ENCODE measurements at places on chromosomes 4 and X.
A peak's percentile ranks its signal among the peaks of the same experiment; 100 is the strongest.

- H3K27ac ChIP-seq: no peak overlapping the region
- H3K36me3 ChIP-seq: no peaks in the 10 kb centered on the region
- H3K4me3 ChIP-seq: no peak overlapping the region
- H3K4me1 ChIP-seq: peaks cover under 1% of the 10 kb centered on the region
Measured at GRCh38 chr4:96108146-96108545, 268.3 kb downstream of the PDHA2 start.

GRCh38 chr4:168484626-168485025 lies 4.3 kb upstream of the DDX60L start:
- H3K27me3 ChIP-seq: no peaks in the 10 kb centered on the region
- H3K36me3 ChIP-seq: no peaks in the 10 kb centered on the region
- peak overlapping the region; percentile 91 for H3K27ac ChIP-seq
- H3K4me1 ChIP-seq: peaks cover 48% of the 10 kb centered on the region

- peak; percentile 90 for DNase-seq
- peak overlapping the region; percentile 91 for H3K27ac ChIP-seq
- no peak overlapping the region for H3K4me3 ChIP-seq
- H3K4me1 ChIP-seq: peaks cover 20% of the 10 kb centered on the region
- peaks cover 49% of the 10 kb centered on the region for H3K36me3 ChIP-seq
- H3K27me3 ChIP-seq: no peaks in the 10 kb centered on the region
Measured at GRCh38 chr4:5773271-5773555, 62.2 kb downstream of the EVC start.

DNA sequence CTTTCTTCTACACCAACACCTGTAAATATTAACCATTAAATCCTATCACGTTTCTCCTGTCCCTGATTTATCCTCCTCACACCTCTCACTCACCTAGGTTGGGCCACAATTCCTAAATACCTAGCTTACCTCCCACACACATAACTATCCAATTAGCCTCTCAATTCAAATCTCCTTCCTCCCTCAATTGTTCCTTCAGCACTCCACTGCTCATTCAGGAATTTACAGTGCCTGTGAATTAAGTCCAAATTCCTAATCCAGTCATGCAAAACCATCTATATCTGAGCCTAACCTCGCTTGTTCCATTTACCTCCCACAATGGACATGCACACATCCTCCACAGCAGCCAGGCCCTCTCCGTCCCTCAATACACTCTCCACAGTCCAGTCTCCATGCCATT lies 17.5 kb downstream of the ANXA5 start:
- no peak for DNase-seq
- H3K4me1 ChIP-seq: no peaks in the 10 kb centered on the region

- no peaks in the 10 kb centered on the region for H3K4me1 ChIP-seq
- DNase-seq: no peak
- no peaks in the 10 kb centered on the region for H3K36me3 ChIP-seq
- H3K4me3 ChIP-seq: no peak overlapping the region
Measured at GRCh38 chr4:107187091-107187490, 151.0 kb upstream of the DKK2 start.

GRCh38 chr4:16161851-16162408 lies 64.3 kb downstream of the TAPT1 start:
- no peaks in the 10 kb centered on the region for H3K27me3 ChIP-seq
- H3K4me1 ChIP-seq: no peaks in the 10 kb centered on the region
- peaks cover 18% of the 10 kb centered on the region for H3K36me3 ChIP-seq
- H3K4me3 ChIP-seq: no peak overlapping the region

DNA sequence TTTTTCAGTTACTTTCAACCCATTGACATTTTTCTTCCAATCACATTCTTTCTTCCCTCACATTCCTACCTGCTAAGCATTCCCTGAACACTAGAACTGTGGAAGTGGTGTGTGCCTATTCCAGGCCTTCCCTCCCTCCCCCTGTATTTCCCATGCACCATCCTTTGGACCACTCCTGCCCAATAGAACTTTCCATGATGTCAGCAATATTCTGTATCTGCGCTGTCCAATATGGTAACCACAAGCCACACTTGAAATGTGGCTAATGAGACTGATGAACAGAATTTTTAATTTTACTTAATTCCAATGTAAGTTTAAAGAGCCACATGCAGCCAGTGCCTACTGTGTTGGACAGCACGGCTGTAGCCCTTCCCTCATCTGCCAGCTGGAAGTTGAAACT lies 57.5 kb downstream of the DCTD start:
- no peak for DNase-seq
- H3K27me3 ChIP-seq: no peaks in the 10 kb centered on the region
- H3K36me3 ChIP-seq: no peaks in the 10 kb centered on the region
- no peak overlapping the region for H3K4me3 ChIP-seq

DNA sequence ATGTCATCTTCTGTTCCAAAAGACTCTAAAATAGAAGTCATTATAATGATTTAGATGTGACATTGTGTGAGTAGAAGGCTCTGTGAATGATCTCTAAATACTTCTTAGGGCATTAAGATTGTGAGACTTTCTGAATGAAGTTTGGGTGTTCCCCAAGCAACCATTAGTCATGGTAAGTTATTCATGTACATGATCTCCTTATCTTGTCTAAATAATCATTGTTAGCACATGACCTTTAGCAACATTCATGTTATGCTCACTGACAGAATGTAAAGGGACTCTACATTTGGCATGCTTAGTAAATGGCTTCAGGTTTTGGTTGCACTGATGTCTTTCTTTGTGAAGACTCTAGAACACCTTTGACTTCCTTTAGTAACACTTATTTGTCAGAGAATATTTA lies 140.8 kb upstream of the AGA start:
- DNase-seq: no peak
- H3K4me1 ChIP-seq: no peaks in the 10 kb centered on the region
- no peaks in the 10 kb centered on the region for H3K36me3 ChIP-seq
- H3K27ac ChIP-seq: no peak overlapping the region
- no peak overlapping the region for H3K4me3 ChIP-seq

DNA sequence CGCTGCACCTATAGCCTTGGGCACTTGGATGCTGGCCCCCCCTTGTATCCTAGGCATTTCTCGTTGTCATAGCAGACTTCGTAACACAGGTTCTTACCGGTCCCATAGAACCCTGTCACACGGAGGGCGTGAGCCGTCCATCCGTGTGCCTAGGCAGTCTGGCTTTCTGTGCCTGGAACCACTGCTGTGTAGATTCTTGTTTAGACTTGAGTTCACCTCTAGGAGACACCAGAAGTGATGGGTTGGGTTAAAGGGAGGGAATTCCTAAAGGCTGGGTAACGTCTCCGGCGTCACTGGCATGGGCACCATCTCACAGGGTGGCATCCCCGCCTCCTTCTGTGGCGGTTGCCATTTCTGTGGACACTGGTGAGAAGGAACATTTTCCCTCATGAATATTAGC lies 13.5 kb upstream of the NKX1-1 start:
- H3K27ac ChIP-seq: no peak overlapping the region
- no peak overlapping the region for H3K4me3 ChIP-seq
- peaks cover 45% of the 10 kb centered on the region for H3K27me3 ChIP-seq
- no peaks in the 10 kb centered on the region for H3K36me3 ChIP-seq
- H3K4me1 ChIP-seq: no peaks in the 10 kb centered on the region

GRCh38 chr4:128381748-128382559 lies 94.3 kb upstream of the PGRMC2 start:
- no peaks in the 10 kb centered on the region for H3K27me3 ChIP-seq
- peaks cover 24% of the 10 kb centered on the region for H3K4me1 ChIP-seq
- H3K27ac ChIP-seq: no peak overlapping the region
- DNase-seq: no peak

GRCh38 chrX:123859409-123859845 lies 426 bp upstream of the XIAP start:
- peak overlapping the region; percentile 49 for H3K4me3 ChIP-seq
- no peaks in the 10 kb centered on the region for H3K36me3 ChIP-seq
- H3K4me1 ChIP-seq: no peaks in the 10 kb centered on the region

- H3K4me3 ChIP-seq: no peak overlapping the region
- no peaks in the 10 kb centered on the region for H3K36me3 ChIP-seq
- no peak overlapping the region for H3K27ac ChIP-seq
- DNase-seq: no peak
Measured at GRCh38 chrX:29530501-29530900, 684.9 kb upstream of the MAGEB2 start.

DNA sequence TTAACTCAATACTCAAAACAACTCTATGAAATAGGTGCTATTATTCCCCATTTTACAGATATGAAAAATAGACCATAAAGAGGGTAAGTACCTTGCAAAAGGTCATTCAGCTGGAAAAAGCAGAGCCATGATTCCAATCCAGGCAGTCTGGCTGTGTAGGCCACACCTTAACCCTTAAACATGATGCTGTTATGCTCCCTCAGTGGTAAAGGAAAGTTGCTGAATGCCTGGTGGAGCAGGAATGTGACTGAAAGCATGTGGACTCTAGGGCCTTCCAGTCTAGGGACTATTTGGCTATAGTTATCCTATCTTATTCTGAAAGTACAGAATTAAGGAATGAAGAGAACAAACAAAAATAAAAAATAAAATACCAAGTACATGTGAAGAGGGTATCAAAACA lies 19.6 kb downstream of the RP2 start:
- no peaks in the 10 kb centered on the region for H3K36me3 ChIP-seq
- H3K4me1 ChIP-seq: no peaks in the 10 kb centered on the region
- DNase-seq: no peak
- no peak overlapping the region for H3K4me3 ChIP-seq

- H3K27me3 ChIP-seq: no peaks in the 10 kb centered on the region
- no peaks in the 10 kb centered on the region for H3K4me1 ChIP-seq
- H3K27ac ChIP-seq: no peak overlapping the region
- peaks cover 7% of the 10 kb centered on the region for H3K36me3 ChIP-seq
- no peak overlapping the region for H3K4me3 ChIP-seq
Measured at GRCh38 chrX:20159797-20160385, 18.3 kb upstream of the EIF1AX start.

GRCh38 chr4:174036576-174036975 lies 246.9 kb downstream of the FBXO8 start:
- no peaks in the 10 kb centered on the region for H3K36me3 ChIP-seq
- H3K4me3 ChIP-seq: no peak overlapping the region
- peaks cover 17% of the 10 kb centered on the region for H3K27me3 ChIP-seq
- no peak for DNase-seq

DNA sequence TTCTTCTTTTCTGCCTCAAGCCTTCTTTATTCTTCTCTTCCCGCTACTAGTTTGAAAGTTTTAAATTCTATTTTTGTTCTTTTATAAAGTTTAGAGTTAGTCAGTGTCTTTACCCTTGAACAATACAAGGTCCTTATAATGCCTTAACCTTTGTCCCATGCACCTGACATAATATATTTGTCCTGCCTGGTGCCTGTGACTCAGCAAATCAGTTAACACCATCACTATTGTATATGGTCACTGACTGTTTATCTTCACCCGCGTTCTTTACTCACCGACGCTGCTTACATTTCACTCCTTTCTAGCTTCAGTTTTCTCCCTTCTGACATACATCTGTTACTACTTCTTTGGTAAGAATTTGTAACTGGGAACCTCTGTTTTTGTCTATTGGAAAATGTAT lies 5.7 kb downstream of the SMIM20 start:
- H3K36me3 ChIP-seq: peaks cover 7% of the 10 kb centered on the region
- no peak overlapping the region for H3K4me3 ChIP-seq
- DNase-seq: no peak
- peaks cover 5% of the 10 kb centered on the region for H3K4me1 ChIP-seq

- no peak within 1 kb of the TSS for H3K27ac ChIP-seq
- no peak for DNase-seq
- H3K27me3 ChIP-seq: peaks cover 4% of the 10 kb centered on the region
- no peaks in the 10 kb centered on the region for H3K36me3 ChIP-seq
- peaks cover 5% of the 10 kb centered on the region for H3K4me1 ChIP-seq
Measured at GRCh38 chr4:121764702-121765367, at the start of gene SMIM43. TSS of gene SMIM43 (minus strand) at chr4:121765164. CDS start at chr4:121765105, 59 bp downstream.

Data from RWPE2 (cell line).